RCC 7860 (cell line): ENCODE measurements at places on chromosomes 4 and X.

- DNase-seq = no peak
Observed at GRCh38 chrX:116111497-116111896, 59.0 kb upstream of the AGTR2 start.

- DNase-seq = no peak
Observed at GRCh38 chr4:168688584-168688983, 191.7 kb downstream of the PALLD start.

GRCh38 chr4:177483760-177484159 lies 41.5 kb upstream of the AGA start:
- DNase-seq = no peak

GRCh38 chrX:2820136-2820771 lies 8.5 kb upstream of the GYG2 start:
- DNase-seq = no peak

GRCh38 chr4:181647396-181648147 lies 595.6 kb upstream of the TENM3 start:
- DNase-seq = no peak

DNA sequence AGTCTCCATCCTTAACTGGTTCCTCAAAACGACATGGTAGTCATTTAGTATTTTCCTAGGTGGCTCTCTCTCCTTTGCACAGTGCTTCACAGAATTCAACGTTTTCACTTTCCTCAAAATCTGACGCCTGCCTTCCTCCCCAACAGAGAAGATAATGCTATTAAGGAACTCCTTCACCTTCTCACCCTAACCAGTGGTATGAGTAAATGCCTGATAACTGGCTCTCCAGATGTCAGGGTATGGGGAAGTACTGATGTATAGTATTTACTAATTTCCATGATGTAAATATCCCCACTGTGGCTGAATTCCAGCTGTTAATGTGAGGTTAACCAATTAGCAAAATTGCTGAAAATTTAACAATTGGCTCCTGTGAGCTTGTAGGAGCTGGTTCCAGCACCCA lies 28.8 kb upstream of the NSUN7 start:
- DNase-seq = no peak

DNA sequence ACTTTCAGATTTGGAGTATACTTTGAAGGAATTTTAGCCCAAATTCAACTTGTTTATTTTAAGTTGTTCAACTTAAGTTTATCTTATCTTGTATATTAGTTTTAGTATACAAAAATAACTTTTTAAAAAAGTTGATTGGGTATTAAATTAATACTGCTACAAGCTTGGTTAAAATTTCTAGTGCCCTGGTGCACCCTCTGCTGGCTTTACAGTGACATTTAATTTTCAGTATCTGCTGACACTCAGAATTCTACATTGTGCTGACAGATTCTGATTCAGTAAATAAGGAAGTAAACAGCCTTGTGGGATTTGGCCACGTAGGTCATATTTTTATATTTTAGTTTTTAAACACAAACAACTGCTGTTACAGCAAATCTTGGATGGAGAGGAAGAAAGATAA lies 2.9 kb downstream of the EDA start:
- no peak for DNase-seq

GRCh38 chr4:100190643-100191600 lies 654 bp upstream of the DDIT4L start:
- DNase-seq = no peak

DNA sequence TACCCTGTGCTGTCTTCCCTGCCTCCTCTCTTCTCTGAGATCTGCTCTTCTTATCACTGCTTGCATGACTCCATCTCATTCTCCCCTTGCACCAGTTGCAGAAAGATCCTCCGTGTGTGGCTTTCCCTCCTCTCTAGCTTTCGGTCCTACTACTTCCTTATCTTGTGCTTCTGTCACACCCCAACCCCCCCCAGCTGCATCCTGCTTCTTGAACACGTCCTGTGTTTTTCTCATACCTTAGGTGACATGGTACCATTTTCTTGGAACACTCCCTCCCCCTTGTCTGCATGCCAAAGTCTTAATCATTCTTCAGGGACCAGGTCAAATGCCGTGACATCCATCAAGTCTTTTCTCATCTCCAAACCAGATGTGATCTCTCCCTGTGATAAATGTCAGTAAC lies 46.4 kb downstream of the FHL1 start:
- DNase-seq = peak; percentile 47

- DNase-seq = no peak
Observed at GRCh38 chrX:101550362-101550750, at the start of gene ARMCX1. Gene ARMCX1, plus strand, starts transcription at chrX:101550547. Its CDS starts 2,384 bp downstream, at chrX:101552931.

DNA sequence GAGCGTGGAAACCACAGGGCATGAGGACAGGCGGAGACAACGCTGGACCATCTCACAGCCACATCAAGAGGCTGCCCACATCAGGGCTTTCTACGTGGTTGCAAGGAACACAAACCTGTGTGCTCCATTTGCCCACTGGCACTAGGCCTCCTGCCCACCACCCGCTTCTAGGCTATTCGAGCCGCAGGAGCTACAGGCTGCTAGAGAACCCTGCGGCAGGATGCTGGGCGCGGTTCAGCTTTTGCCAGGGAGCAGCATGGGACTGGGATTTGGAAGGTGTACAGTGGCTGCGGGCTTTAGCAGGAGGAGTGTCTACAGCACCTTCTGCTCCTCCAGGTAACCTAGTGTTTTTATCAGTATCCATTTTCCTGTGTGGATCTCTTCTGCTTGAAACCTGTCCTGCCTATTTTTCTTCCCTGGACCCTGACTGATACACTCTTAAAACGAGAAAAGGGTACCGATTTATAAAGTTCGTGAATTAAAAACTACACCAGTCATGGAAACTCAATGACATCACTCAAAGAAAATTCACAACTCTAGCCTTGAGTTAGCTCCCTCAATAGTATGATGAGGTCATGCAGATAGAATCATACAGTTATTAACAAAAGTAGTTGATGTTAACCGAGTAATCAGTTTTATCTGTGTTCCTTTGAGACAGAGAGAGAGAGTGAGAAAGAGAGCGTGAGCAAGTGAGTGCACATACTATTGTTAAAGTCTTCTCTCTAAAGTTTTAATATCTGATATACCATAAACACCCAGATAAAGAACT lies 12.8 kb downstream of the NOP14 start:
- DNase-seq = no peak
